KG1 (cell line): ENCODE measurements at places on chromosomes 2 and 18.

DNA sequence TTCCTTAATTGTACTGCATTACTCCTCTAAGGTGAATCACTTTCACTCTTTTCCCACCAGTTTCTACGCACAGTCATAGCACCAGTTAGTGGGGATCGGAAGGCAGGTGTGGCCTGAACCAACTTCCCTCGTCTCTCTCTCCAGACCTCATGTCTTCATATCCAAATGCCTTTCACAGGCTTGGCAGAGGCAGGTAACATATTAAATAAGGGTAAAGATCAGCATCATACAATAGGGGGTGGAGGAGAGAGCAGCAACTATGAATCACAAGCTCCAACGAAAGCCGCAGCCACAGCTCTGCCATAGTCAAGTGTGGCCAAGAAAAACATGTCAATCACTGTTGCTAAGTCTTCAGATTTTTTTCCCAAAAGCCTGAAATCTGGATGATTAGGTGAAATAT lies 40.3 kb downstream of the AP1S3 start:
- no peak for DNase-seq

- DNase-seq = no peak
Measured at GRCh38 chr2:41062336-41062735, 610.4 kb upstream of the SLC8A1 start.

DNA sequence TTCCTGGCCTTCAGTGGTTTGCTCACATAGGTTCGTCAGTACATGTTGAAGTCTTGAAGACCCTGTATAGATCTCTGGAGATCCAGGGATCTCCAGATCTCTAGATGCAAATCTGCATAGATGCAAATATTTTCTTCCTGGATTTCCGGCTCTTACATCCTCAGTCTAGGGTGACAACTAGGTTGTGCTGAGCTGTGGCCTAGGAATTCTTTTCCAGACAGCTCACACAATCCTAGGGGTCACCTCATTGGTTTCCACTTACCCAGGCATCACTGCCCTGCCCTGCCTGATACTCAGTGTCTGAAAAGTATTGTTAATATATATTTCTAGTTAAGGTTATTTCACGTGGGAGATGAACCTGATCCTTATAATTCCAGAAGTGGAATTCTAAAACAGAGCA lies 105.1 kb upstream of the TTC27 start:
- no peak for DNase-seq

DNA sequence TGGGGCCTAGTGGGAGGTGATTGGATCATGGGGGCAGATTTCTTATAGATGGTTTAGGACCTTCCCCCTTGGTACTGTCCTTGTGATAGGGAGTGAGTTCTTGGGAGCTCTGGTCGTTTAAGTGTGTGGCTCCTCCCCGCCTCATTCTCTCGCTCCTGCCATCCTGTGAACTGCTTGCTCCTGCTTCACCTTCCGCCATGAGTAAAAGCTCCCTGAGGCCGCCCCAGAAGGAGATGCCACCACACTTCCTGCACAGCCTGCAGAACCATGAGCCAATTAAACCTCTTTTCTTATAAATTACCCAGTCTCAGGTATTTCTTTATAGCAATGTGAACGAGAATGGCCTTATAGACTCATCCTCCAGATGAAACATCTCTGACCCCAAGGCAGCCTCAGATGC lies 101.5 kb downstream of the KCNF1 start:
- DNase-seq = no peak

- no peak for DNase-seq
Measured at GRCh38 chr2:188291142-188291616, 495 bp upstream of the GULP1 start.

DNA sequence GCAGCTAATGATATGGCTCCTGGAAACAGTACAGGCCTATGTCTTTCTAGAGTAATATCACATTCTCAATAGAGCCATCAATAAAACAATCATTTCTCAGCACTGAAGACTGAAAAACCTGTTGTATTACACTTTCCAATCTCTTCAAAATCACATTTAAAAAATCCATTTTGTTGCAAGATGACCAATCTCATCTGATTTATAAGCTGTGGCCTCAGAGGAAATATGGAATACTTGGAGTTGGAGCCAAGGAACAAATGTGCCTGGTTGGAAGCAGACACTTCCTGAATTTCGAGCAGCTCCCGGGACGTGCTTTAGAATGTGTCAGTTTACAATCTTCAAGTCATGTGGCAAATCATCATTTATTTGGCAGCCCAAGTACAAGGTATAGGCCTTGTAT lies 114.5 kb downstream of the ADCYAP1 start:
- no peak for DNase-seq

DNA sequence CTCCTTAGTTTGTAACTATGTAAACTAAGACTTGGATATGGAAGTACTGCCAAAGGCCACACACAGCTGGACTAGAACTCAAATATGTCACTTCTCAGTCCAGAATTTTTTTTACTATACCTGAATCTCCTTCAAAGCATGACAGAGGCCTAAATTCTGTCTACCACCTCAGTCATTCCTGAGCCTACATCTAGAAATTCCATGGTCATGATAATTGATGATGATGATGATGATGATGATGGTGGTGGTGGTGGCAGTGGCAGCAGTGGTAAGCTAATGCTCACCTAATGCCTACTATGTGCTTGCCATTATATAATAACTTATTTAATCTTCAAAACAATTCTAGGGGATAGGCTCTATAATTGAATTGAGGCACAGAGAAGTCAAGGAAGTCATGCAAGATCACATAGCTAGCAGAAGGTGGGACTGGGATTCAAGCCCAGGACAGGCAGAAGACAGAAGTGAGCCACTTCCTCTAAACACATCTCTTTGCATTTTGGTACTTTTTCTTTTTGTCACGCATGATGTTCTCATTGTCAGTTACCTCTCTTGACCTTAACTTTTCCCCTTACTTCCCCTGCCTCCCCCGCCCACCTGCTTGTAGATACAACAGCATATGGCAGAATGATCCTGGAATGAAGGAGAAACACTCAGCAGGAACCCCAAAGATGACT lies 539.3 kb downstream of the TNS1 start:
- no peak for DNase-seq

- DNase-seq = no peak
Measured at GRCh38 chr2:9639740-9640343, 9.0 kb upstream of the YWHAQ start.

DNA sequence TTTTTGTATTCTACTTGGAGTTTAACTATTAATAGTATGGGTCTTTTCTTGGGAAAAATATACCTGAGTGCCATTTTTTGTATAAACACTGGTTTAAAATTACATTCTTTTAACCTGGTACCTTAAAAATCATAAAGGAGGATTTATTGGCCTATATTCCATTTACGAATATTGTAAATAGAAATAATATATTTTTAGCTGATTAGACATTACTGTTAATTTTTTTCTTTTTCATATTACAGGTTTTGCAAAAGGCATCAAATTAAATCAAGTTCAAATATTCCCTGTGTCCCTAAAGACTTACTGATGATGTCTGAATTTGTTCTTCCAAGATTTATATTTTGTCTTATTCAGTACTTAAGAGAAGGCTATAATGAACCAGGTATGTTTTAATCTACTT lies 44.7 kb downstream of the UBR3 start:
- no peak for DNase-seq

DNA sequence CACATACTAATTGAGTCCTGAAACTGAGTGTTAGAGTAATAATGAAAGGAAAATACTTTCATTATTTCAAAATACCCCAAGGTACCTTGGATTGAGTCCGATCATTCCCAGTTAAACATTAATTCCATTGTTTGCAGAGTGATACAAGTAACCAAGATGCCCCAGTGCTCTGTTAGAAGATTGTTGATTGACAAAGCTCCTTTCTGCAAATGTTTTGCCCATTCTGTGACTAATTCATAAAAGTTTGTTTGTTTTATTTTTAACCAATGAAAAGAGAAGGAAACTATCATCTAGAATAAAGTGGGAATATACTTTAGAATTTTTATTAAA lies 124.0 kb downstream of the GULP1 start:
- DNase-seq = no peak

DNA sequence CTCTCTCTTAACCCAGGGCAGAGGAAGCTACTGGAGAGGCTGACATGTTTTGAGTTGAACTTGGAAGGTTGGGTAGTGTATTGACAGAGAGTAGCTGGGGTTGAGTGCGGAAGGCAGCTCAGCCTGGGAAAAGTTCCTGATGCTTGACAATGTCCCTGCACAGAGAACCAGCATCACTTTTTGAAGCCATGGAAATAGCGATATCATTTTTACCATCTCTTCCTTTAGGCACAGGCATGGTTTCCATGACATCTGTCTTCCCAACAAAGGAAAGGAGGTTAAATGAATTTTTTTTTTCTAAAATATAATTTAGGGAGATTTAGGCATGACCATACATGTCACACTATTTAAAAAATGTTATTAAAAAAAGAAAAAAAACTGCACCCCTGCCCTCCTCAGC lies 78.3 kb upstream of the KCNE4 start:
- DNase-seq = no peak

GRCh38 chr18:74356959-74357358 lies 41.3 kb downstream of the C18orf63 start:
- DNase-seq = no peak

- peak; percentile 6 for DNase-seq
Measured at GRCh38 chr2:193963472-193964119, 1693.4 kb upstream of the SLC39A10 start.

DNA sequence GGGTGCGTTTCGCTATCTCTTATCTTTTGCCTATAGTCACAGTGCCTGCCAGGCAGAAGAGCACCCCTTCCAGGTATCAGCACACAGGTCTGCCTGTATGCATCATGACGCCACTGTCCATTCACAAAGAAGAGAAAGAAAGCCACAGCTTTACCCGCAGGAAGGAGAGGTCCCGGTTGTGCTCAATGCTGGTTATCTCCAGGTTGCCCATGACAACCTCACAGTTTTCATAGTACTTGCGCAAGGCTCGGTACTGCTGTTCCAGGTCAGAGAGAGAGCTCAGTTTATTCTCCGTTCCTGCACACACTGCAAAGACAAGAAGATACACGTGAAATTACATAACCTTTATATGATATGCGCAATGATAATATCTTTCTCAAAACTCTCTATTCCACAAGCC lies 414.0 kb downstream of the ERBB4 start:
- no peak for DNase-seq

DNA sequence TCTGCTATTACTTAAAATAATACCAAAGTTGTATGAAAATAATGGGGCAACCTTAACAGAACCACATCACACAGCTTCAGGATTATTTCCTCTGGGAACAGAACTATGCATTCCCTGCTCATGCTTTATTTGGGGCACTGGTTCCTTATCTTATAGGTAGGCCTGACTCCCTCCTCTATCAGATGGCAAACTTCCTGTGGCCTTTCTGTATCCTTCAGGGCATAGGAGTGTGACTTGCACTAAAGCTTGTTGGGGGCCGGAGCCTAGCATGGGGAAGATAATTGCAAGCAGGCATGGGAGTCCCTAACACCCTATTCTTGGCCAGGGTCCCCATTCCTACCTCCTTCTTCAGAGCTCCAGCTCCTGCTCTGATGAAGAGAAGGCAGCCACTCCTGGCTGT lies 167.2 kb upstream of the SERTAD2 start:
- no peak for DNase-seq

- no peak for DNase-seq
Measured at GRCh38 chr2:200590090-200590489, 4.3 kb downstream of the AOX1 start.

DNA sequence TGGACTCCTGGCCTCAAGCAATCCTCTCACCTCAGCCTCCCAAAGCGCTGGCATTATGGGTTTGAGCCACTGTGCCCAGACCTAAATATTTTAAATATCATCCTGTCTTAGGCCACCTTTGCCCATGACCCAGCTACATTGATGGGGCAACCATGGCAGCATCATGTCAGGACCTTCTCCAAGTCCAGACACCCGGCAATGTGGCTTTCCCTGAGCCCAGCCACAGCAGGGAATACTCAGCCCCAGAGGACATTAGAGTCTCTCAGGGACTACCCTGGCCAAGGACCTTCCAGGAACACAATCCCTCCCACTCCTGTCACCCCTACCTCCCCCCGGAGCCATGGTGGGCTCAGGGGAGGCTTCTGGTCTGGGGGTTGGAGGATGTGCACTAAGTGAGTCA lies 72.8 kb downstream of the SMAD7 start:
- no peak for DNase-seq

DNA sequence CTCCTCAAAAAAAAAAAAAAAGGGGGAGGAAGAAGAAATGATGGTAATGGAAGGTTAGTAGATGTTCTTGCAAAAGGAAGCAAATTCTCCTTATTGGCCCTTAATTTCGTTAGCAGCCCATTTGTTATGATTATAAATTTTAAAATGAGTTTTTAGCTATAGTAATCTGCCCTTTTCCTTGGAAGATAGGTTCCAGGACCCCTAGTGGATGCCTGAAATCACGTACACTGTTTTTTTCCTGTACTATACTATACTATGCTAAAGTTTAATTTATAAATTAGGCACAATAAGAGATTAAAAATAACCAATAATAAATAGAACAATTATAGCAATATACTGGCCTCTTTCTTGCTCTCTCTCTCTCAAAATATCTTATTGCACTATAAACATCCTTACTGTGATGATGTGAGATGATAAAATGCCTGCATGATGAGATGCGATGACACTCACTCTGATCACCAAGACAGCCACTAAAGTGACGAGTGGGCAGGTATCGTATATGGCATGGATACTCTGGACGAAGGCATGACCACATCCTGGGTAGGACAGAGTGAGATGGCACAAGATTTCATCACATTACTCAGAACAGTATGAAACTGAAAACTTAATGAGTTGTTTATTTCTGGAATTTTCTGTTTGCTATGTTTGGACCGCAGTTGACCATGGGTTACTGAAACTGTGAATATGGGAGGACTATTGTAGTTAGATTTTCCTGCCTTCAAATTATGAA lies 87.2 kb downstream of the KCTD18 start:
- no peak for DNase-seq

- no peak for DNase-seq
Measured at GRCh38 chr2:180848393-180848792, 132.0 kb upstream of the UBE2E3 start.

DNA sequence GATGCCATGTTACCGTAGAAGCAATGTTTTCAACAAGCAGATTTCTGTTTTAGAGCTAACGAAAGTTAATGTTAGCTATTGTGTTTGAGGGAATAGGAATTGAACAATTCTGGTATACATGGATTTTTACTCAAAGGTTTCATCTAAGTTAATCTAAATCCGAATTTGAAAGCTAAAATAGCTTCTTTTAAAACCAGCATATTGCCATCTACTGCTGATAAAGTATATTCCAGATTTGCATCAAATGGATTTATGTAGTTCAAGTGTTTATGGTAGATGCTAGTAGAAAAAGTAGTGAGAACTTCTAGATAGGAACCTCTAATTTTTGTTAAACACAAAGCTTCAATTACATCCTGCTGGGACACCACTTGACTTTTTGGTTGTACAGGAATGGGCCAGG lies 1569.5 kb upstream of the NXPH2 start:
- no peak for DNase-seq

GRCh38 chr2:74499267-74499939 lies at the start of gene LBX2:
TSS of gene LBX2 (minus strand) at chr2:74499603. CDS start at chr2:74499537, 66 bp downstream.
- peak; percentile 24 for DNase-seq

- DNase-seq = no peak
Measured at GRCh38 chr2:17191223-17191622, 327.0 kb downstream of the RAD51AP2 start.

- DNase-seq = no peak
Measured at GRCh38 chr18:79479116-79479760, 83.5 kb downstream of the NFATC1 start.

GRCh38 chr2:125274718-125275117 lies 1249.6 kb downstream of the CNTNAP5 start:
- DNase-seq = no peak

GRCh38 chr2:83827618-83828017 lies 631.5 kb downstream of the SUCLG1 start:
- DNase-seq = no peak
